8988T (cell line): ENCODE measurements at places on chromosomes 13 and 19.
A peak's percentile ranks its signal among the peaks of the same experiment; 100 is the strongest.

DNA sequence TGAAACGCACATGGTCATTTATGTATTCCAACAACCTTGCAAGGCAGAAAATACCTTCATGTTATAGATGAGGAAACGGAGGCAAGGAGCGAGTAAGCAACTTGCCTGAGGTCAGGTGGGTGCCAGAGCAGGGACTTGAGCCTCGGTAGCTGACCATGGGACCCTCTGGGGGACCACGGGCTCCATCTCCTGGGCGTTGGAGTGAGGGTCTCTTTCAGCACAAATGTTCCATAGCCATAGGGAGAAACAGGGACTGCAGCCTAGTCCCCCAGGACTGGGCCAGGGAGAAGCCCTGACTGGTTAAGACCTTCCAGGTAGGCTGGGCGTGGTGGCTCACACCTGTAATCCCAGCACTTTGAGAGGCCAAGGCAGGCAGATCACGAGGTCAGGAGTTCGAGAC, 38.4 kb upstream of the ADGRE5 start:
- DNase-seq: no peak

GRCh38 chr13:90177512-90177911, 1170.0 kb upstream of the MIR17HG start:
- DNase-seq: no peak

- no peak for DNase-seq
These were observed 10.9 kb downstream of the C13orf46 start for GRCh38 chr13:113962975-113963374.

- no peak for DNase-seq
These were observed 2.7 kb upstream of the MISP start for GRCh38 chr19:748274-748598.

- DNase-seq: peak; percentile 61
These were observed 774 bp upstream of the PPP2R1A start for GRCh38 chr19:52188822-52189734.

- DNase-seq: no peak
These were observed 40.5 kb upstream of the ITM2B start for GRCh38 chr13:48192411-48192935.

DNA sequence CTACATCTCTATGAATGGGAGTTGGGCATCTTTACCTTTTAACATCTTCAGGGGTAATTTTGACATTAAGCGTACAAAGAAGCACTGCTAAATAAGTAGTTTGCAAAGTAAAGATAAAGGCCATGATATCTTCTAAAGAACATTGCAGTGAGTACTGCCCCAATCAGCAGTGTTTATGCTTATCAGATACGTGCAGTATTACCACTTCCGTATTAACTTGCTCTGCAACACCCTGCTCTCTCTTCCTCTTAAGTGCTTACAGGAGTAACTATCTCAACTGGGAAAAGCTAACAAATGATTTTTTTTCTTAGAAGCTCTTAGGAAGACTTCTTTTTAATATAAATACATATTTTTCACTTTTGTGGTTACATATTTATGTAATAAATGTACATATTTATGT, 793.7 kb upstream of the SLC10A2 start:
- no peak for DNase-seq
